ENCODE measurements at places on chromosomes 3 and 15.
A peak's percentile ranks its signal among the peaks of the same experiment; 100 is the strongest.

DNA sequence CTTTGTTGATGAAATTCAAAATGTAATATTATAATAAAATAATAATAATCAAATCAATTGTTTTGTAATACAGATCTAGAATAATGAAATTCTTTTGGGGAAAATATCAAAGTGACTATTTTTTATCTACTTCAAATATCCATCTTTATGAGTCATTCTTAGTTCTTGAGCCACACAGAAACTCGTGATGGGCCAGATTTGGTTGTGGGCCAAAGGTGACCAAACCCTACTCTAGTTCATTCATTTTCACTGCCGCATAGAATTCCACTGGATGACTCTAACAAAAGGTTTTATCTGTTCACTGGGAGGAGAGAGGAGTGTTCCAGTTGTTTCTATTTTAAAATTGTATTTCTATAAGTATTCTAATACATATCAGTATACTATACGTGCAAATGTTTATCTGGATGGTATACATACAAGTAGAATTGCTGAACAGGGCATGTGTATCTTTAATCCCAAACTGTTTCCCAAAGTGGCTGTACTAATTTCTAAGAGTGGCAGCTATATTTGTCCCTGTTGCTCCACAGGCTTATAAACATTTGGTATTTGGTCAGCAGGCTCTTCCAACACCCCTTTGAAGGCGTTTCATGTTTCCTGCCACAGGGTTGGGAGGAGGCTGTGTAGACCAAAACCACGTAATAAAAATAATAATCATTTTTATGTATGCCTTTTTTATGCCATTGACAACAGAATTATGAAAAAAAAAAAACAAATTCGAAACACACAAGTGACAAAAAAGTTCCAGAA is 7.3 kb upstream of the RTP3 start:
- DNase-seq: no peak

- no peak for DNase-seq
These were observed 187.7 kb downstream of the ATP10A start for GRCh38 chr15:25675396-25675795.

GRCh38 chr3:185760088-185760487 is 64.8 kb downstream of the IGF2BP2 start:
- DNase-seq: no peak

GRCh38 chr15:92048739-92049138 is 195.2 kb downstream of the SLCO3A1 start:
- no peak for DNase-seq

DNA sequence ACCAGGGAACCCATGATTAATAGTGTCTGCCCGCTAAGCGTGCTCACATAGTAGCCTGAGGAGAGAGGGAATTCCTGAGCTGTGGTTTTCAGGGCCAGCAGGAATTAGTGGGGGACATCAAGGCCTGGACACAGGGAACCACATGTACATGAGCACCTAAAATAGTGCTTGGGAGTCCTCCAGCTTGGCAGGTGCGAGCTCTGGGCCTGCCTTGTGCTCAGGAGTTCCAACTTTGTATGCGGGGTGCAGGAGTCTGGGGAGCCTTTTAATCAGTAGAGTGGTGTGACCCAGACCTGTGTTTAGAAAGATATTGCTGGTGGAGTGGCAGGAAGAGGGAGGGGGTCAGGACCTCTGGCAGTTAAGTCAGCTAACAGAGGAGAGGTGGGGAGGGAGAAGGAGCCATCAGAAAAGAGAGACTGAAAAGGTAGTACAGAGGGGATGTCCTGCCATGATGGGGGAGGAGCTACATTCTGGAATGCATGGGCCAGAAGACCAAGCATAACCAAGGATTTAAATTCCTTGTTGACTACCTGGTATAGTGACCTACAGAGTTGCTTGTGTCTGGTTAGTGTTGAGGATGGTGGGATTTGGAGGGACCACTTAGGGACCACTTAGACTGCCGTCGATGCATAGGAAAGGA is 1.9 kb downstream of the DAG1 start:
- DNase-seq: no peak

GRCh38 chr3:86537171-86537570 is 453.8 kb downstream of the VGLL3 start:
- DNase-seq: no peak

- no peak for DNase-seq
These were observed 168.3 kb upstream of the SEMA6D start for GRCh38 chr15:47548986-47549385.

- no peak for DNase-seq
These were observed 710 bp downstream of the ABHD10 start for GRCh38 chr3:111979434-111980038.

DNA sequence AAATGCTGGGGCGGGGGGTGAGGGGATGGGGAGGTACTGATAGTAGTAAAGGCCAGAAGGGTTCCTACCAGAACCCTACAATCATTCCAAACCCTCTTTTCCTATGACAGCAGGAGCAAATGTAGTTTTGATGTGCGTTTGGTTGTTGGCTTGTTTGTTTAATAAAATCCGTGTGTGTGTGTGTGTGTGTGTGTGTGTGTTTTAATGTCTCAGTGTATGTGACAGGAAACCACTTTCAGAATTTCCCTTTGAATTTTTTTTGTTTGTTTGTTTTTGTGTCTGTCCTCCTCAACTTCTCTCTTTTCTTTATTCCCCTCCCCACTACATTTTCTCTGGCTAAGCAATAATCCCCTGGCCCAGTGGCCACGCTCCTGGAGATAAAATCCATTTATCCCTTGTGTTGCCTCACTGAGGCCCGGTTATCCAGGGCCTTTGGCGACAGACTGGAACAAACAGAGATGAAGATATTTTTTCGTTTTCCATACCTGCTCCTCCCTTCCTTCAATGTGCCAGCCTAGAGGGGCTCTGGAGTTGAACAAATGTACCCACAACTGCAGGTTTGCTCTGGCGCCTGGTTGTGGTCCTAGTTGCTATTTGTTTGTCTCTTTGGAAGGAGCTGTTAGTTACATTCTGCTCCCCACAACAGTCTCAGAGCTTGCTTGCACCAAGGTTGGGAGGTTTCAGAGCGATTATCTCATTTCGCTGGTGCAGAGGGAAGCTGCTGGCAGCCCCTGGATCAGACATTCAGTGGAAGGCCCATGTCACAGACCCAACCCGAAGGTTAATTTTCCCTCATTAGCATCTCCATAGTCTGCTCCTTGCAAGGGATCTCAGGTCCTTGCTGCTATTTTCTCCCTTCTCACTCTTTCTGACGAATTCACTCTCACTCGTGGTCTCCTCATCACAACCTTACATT is 17.9 kb downstream of the NR2F2 start:
- DNase-seq: no peak

- DNase-seq: no peak
These were observed 185.6 kb downstream of the PLCL2 start for GRCh38 chr3:17070161-17070959.

GRCh38 chr3:184168363-184169120 is 6.1 kb upstream of the AP2M1 start:
- no peak for DNase-seq

DNA sequence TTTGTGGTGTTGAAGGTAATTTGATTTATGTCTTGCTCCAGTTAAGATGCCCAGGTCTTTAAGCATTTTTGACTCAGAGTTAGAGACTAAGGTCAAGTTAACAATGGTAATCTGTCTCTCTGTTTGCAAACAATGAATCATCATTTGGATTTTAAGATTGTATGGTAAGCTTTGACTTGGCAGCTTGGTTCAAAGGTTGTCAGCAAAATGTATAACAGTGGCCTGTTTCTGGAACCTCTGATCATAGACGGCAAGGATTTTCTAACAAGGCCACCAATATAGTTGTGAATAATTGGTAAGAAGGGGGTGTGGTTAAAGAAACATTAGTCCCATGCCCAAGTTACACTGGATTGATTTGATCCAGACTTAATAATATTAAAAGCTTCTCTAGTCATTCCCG is 775.2 kb upstream of the GOLIM4 start:
- DNase-seq: no peak

GRCh38 chr3:9147896-9148266 is 101.6 kb downstream of the SRGAP3 start:
- no peak for DNase-seq

GRCh38 chr3:108406661-108407206 is 103.7 kb downstream of the MYH15 start:
- peak; percentile 65 for DNase-seq

GRCh38 chr15:24678485-24678884 is 2.9 kb downstream of the NPAP1 start:
- DNase-seq: no peak

GRCh38 chr3:176193032-176193730 is 1004.1 kb downstream of the TBL1XR1 start:
- no peak for DNase-seq

- DNase-seq: no peak
These were observed 557.8 kb upstream of the CFAP20DC start for GRCh38 chr3:59607656-59608055.

DNA sequence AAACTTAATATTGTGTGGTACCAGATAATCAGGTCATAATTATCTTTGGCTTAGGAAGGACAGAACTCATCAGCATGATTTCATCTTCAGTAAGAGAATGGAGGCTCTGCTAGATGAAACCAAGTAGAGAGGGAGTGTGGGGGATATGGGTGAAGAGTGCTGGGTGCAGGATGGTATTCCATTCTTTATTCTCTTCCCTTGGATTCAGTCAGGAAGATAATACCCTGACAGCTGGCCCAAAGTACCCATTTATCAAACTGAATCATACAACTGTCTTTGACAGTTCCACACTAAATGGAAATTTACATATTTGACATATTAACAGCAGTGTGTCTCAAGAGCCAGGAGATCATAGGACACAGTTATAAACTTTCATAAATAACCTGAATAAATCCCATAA is 44.7 kb downstream of the GOLIM4 start:
- DNase-seq: no peak

DNA sequence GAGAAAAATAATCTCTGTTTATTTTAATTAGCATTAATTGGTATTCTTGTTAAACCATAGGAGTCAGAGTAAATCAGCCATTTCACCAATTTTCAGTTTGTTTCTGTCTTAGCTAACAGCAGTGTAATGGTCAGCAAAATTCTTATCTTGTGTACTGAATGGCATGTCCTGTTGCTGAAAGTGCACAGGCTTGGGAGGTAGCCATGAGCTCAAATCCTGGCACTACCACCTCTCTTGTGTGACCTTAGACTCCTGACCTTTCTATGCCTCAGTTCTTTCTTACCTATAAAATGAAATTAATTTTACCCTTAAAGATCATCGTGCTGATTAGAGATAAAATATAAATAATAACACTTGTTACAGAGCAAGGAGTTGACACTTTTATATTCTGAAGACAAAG is 35.8 kb downstream of the MLH1 start:
- DNase-seq: no peak

GRCh38 chr3:33312361-33312760 is 35.1 kb downstream of the FBXL2 start:
- peak; percentile 31 for DNase-seq

GRCh38 chr3:185549122-185549521 is 3.3 kb downstream of the LIPH start:
- peak; percentile 76 for DNase-seq

DNA sequence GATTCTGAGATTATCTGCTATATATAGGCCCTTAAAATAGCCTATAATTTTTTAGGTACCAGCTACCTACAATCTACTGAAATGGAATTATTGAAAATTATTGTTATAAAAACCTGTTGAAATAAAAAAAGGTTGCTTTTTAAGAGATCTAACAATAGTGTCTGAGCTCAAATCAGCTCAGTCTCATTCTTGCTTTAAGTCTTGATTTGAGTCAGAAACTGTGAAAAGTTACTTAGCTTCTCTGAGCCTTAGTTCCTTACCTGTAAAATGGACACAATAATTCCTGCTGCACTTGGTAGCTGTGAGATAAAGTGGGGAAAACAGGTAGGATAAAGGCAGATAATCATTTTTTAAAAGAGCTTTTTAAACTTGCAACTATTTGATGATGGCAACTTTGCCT is 118.8 kb upstream of the UBE2E2 start:
- DNase-seq: no peak

DNA sequence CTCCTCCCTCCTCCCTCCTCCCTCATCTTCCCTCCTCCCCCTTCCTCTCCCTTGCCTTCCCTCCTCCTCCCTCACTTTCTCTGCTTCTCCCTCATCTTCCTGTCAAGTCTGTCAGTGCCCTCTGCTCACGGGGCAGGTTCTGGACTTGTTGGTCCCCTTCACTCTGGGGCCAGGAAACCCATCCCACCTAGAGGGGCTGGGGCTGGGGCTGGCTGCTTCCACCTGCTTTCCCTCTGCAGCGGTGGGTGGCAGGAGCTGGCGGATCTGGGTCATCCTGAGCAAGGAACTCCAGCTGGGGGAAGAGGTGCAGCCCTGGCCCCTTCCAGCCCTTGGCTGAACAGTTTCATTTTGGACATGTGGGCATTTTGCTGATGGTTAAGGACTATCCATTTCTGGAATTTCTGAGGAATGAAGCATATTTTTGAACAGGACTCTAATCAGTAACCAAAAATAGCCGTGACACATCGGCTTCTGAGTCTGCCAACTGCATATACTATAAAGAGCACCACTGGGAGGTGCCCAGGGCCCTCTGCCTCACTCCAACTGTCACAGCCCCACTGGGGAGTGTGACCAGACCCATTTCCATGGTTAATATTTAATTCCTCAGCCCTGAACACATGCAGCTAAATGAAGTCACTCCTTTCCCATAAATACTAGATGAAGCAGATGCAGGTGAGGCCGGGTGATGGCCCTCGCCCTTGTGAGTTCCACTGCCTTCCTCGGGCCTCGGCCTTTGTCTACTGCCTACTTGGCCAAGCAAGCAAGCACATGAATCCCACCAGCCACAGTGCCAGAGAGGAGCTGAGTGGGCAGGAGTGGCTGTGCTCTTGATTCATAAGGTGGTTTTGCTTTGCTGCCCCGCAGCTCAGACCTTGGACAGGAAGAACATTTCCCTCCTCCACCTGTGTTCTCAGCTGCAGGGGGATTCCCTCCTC is 39.8 kb downstream of the CHDH start:
- DNase-seq: no peak

- no peak for DNase-seq
These were observed 49.5 kb downstream of the TLNRD1 start for GRCh38 chr15:81050259-81050658.

DNA sequence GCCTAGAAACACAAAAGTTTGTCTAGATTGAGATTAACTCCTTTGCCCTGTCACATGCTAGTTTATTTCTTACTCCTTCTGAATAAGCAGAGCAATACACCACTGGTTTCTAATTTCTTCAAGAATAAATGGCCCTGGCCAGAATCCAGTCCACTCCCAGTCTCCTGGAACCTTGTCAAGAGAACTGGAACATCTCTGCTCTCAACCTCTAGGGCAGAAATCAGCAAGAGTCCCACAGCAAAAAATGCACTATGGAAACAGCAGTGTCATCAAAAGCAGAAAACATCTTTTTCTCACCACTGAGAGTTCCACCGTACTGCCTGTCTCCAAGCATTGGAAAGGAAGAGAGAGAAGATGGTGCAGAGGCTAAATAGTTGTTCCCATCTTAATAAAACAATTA is 35.9 kb upstream of the PPP2R3A start:
- DNase-seq: no peak

DNA sequence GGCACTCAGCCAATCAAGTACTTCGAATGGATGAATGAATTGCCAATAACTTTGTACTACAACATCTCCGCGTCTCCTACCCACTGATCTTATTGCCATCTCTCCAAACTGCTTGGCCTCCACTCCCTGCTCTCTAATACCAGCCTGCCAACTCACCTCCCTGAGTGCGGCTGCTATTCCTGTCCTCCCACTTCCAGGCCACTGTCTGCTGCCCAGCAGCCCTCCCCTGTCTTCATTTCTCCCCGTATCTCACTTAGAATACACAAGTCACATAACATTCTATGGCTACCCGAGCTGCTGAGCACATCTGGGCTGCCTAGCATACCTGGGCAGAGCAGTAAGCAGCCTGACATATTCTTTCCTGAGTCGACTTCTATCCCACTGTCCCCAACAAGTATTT is 149.9 kb upstream of the LRTM1 start:
- DNase-seq: no peak
